ENCODE measurements at places on chromosomes 11 and 22.

GRCh38 chr22:29470159-29470855, 9.7 kb upstream of the NEFH start:
- DNase-seq = peak; percentile 61

GRCh38 chr22:32217465-32217864, 12.6 kb upstream of the RFPL2 start:
- DNase-seq = peak; percentile 39

GRCh38 chr11:73281201-73281741, 9.1 kb downstream of the P2RY6 start:
- DNase-seq = no peak

DNA sequence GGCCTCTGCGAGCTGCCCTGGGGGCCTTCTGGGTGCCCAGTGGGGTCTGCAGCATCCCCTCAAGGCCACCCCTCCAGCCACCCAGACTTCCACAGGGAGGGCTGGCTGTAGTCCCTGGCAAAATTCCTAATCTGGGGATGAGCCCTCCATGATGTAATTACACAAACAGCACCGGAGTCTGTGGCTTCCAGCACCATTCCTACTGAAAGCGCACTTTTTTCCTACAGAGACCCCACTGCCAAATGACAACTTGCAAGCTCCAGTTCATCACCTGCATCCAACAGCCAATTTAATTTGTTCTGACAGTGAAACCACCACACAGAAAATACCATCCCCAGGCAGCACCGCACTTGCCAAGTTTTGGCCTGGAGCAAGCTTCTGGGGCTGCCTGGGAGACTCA, 70.4 kb downstream of the TRMU start:
- no peak for DNase-seq

DNA sequence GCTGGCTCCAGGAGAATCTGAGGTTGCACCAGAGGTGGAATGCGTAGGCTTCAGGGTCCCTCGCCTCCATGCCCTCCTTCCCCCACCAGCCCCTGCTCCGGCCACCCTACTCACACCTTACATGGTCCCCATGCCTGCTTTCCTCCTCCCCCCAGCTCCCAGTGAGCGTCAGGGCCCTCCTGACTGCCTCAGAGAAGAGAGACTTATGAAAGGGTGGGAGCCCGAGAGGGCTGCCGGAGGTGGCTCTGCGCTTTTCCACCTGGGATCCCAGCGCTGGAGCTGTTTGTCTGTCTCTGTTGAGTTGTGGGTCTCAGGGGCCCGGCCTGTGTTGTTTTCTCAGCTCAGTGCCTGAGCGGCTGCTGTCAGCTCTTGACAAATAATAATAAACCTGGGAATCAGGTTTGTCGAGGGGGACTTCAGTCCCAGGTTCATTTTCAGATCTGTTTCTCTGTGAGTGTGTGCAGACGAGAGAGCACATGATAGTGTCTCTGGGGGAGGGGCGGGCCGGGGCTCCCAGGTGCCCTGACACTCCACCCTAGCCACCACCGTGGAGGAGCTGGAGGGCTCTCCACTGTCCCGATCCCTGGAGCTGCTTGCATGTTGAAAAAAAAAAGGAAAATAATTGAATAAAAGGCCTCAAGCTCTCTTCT, 153.7 kb downstream of the FEZ1 start:
- no peak for DNase-seq

DNA sequence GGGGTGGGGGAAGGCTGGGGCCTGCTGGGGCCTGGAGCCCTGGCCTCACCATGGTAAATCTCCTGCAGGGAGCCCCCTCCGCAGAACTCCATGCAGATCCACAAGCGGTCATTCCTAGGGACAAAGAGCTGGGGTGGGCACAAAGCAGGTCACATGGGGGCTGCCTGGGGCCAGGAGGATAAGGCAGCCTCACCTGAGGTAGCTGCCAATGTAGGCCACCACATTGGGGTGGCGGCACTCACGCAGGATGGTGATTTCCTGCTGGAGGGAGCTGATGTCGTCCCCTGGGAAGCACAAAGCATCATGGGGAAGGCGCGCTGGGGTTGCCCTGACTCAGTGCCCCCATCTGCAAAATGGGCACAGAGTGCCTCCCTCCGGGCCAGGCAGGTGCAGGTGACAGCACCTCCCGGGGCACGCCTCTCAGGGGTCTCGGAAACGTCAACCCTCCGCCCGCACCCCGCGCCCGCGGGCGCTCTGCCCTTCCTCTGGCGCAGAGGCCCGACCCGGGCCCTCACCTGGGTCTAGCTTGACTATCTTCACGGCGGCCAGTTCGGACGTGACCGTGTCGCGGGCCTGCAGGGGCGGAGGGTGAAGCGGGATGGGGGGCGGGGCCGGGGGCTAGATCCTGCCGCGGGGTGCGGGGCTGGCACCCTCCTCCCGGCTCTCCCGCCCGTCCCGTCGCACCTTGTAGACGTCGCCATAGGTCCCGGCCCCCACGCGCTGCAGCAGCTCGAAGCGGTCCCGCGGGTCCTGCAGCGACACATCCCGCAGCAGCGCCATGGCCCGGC, 450 bp downstream of the MAP4K2 start:
- DNase-seq = no peak

DNA sequence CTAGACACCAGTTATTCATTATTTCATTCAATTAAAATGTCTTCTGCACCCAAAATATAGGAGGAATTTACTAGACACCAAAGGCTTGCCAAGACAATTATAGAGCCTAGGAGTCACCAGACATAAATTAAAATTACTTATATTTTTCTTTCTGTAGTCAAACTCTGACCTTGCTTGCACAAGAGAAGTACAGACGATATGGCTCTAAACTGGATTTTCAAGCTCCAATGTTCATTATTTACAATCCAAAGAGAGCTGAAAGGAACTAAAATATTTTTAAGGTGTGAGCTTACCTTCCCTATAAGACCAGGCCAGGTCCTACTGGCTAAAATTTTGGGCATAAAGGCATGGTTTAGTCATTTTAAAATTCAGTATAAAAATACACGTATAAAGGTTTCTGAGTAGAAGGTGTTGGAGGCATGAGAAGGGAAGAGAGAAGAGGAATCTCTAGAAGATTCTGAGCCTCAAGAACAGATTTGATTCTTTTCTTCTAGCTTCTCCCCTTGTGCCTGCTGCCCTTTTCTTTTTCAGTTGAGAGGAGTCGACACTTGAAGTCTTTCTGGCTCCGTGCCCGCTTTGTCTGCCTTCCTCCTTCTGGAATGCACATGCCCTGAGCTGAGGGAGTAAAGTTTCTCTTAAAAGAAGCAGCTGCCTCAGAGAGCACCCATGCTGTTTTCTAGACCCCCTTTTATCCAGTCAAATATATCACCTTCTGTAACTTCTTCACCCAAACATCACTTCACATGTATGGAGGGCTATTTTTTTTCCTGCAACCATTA, 13.5 kb downstream of the C11orf97 start:
- peak; percentile 63 for DNase-seq

- no peak for DNase-seq
Observed at GRCh38 chr22:50547263-50547985, 1.7 kb downstream of the KLHDC7B start.

DNA sequence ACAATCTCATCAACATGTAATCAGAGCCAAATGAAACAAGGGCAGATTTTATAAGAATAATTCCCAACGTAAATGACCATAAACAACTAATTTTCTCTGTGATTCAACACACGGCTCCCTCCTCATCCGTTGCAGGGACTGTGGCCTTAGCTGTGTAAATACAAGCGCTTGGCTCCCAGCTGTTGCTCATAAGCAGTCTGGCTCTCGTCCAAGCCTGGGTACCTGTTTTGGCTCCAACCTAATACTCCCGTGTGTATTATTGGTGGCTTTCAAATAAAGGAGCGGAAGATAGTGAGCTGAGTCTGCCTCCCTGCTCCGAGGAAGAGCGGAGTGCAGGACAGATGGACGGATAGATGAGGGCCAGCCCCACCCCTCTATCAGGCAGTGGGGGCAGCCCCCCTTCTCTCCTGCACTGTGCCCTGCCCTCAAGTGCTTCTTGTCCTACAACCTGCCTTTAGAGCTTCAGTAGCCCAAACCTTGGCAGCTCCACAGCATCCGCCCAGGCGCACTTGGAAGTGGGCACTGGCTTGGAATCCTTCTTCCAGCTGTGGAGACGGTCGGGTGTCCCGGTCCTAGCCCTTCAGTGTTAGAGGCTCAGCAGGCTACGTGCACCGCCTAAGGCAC, 670.9 kb downstream of the BRD1 start:
- peak; percentile 1 for DNase-seq

- peak; percentile 25 for DNase-seq
Observed at GRCh38 chr11:4539603-4540219, 5.3 kb upstream of the OR52M1 start.

- DNase-seq = peak; percentile 75
Observed at GRCh38 chr11:92845805-92846204, 123.6 kb upstream of the MTNR1B start.

DNA sequence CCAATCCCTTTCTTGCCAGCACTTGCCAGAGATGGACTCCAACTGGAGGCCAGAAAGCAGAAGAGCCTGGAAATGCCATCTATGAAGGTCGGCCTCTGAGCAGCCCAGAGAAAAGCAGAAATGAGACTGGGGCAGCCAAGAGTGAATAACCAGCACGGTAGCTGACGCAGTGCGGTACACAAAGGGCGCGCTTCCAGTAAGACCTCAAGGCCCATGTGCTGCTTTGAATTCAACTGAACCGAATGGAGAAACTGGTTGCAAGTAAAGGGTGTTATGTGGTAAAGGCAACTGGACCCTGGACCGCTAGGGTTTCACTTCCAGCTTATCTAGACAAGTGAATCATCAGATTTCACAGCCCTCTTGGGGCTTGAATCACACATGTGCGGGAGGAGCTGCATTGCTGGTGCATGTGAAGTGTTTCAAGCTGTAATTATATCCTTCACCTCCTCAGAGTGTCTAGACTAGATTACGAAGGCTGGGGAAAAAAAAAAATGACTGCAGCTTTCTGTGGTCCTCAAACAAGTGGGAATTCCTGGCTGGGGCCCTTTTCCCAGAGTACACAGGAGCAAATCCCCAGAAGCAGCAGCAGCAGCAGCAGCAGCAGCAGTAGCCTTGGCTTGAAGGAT, 128.9 kb downstream of the CCDC34 start:
- DNase-seq = peak; percentile 95

- no peak for DNase-seq
Observed at GRCh38 chr11:294780-295179, 4.5 kb downstream of the IFITM5 start.

GRCh38 chr22:47408409-47408808, 646.0 kb downstream of the TBC1D22A start:
- DNase-seq = no peak

- DNase-seq = no peak
Observed at GRCh38 chr11:81829976-81830375, 903.7 kb downstream of the FAM181B start.

- no peak for DNase-seq
Observed at GRCh38 chr11:134333312-134333711, 1.5 kb downstream of the GLB1L2 start.

GRCh38 chr11:76587820-76588454, 82.6 kb downstream of the LRRC32 start:
- DNase-seq = peak; percentile 10

DNA sequence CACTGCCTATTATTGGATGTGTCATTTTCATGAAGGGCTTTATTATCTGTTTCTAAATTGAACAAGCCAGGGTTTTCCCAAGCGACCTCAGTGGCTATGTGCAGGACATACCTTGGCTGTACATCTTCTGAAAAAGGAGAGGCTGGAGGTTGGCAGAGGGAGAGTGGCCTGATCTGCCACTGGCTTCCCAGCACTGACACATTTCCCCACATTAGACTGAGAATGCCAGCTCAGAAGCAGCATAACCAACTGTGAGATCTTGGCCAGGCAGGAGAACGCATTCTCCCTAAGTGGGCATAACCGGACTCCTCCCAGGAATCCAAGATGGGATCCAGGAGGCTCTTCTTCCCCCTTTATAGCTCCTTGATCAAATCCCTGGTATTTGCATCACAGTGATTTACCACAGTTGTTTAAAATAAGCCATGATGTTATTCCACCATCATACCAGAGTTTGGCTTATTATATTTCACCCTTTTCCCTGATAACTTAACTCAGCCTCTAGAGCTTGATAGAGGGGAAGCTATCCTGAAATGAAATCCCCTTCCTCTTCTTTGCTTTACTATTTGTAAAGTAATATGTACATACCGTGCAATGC, 33.8 kb downstream of the AMOTL1 start:
- no peak for DNase-seq

DNA sequence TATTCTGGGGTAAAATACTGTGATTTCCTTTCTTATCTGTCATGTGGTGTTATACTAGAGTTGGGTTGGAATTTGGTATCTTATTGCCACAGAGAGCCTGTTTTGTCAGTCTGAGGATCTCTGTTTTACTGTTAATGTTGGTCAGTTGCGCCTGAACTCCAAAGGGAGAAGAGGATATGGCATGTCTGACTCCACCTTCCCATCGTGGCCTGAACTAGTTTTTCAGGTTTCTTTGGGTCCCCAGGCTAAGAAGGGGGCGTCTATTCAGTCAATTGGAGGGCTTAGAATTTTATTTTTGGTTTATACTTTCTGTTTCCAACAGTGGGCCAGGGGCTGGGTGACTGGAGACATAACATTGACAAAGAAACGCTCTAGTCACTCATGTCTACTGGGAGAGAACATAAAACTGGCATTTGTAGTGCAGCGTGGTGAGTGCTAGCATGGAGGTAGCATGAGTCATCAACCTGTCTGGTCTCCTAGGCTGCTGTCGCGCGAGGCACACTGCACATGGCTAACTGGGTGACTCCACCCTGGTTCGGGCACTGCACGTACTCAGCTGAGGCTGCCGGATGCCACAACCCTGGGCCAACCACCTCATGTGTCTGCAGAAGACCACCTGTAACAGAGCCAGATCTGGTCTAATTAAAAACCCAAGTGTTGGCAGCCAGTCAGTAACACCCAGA, 120.1 kb upstream of the OR9Q1 start:
- DNase-seq = peak; percentile 91

Data from bronchial epithelial cell (primary cell).